T-cell (primary cell): ENCODE measurements at places on chromosomes 4 and X.

DNA sequence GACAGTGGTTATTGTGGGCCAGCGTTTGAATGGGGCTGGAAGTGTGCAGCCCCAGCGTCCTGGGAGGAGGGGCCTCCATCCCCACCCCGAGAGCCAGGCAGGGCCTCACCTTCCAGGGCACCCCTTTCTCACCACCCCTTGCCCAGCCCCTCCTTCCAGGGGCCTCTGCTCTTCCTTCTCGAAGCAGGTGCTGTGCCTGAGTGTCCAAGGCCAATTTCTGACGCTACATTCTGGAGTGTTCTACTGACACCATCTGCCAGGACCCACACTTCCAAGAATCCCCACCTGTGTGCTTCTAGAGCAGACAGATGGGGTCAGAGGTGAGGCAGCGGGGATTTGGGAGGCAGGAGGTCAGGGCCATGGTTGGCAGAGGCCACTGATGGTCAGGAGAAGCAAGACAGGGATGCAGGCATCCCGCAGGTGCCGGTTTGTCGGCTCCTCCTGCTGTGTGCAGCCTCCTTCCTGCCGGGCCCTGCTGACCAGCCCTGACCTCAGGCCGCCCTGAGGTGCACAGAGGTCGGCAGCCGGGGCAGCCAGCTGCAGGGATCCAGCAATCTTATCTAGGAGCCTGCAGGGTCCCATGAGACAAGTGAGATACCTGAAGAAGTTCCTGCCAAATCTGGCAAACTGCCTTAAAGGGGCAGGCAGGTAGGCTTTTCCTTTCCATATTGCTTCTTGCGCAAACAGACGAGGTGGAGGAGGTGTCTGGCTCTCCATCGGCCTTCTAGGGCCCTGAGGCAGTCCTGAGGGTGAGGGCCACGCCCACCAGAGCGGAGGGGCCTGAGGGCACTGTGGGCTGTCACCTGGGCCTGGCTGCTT is 18.8 kb downstream of the MSANTD1 start:
- no peak for DNase-seq

- DNase-seq: peak; percentile 36
Measured at GRCh38 chrX:135985157-135985972, at the start of gene SLC9A6. SLC9A6 (plus strand) TSS chrX:135985435; CDS start chrX:135985659, 224 bp downstream.

DNA sequence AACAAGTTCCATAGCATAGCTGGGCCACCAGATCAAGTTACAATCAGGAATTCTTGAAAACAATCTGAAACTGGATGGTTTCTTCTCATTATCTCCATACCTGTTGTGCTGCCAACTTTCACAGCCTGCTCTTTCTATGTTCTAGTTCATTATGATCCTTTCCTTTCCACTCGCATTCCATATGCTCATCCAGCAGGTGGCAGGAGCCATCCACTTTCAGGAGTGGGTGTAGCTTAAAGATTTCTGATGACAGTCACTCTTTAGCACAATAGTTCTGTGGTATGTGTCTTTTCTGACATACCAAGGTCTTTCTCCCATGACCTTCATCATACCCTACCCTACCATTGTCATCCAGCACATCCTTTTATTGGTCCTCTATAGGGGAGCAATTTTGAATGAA is 46.4 kb downstream of the PAGE2 start:
- DNase-seq: peak; percentile 16

DNA sequence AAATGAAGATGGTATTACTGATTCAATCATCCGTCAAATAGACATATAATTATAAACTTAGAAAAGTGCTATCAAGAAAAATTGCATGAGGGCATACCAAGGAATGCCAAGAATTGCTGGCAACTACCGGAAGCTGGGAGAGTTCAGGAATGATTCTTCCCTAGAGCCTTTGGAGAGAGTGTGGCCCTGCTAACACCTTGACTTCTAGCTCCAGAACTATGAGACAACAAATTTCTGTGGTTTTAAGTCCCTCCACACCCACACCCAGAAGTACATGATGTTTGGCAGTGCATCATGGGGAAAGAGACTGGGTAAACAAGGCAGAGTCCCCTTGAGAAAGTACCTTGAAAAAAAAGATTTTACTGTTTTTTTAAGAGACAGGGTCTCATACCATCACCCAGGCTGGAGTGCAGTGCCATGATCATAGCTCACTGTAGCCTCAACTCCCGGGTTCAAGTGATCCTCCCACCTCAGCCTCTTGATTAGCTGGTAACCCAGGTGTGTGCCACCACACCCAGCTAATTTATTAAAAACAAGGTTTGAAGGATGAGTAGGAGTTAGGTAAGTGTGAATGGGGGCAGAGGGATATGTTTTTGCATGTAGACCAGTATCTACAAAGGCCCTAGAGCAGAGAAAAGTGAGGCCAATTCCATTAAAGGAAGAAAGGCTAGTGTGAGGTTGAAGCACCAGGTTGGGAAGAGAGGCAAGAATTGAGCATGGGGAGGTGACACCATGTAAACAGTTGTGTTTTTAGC is 53.1 kb downstream of the GSX2 start:
- no peak for DNase-seq

GRCh38 chr4:176357359-176358082 is 37.8 kb downstream of the SPCS3 start:
- no peak for DNase-seq

DNA sequence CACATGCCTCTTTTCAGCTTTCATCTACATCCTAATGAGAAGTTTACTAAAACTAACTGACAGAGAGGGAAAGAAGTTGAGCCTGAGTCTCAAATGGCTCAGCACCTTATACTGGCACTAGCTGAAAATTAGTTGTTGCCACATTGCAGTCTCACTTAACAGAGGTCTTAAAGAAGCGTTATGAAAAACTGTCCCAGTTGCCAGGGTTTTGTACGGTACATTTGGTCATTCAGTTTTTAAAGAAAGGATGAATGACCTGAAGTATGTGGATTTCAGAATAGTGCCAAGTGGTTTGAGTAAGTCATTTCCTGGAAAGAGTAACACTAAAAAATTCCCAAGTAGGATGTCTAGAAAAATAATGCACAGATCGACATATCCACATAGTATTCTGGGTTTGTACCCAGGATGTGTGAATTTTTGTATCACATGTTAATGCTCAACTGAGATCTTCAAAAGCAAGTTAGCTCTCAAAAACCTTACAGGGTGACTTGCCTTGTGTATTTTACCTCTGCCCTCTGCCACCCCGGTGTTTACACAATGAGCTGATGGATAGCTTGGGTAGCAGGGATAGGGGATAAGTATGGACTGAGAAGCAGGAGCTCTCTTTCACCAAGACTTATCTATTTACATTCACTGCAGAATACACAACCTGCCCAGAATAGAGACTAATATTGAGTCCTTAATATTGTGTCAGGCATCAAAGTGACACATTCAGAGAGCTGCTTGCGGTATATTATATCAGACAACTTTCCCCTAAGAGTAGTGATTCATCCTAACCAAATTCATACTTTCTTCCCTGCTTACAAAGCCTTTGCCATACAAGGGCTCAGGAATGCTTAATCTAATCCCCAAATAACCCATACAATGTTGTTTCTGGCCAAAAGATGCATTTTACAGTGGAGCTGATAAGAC is 1075.7 kb upstream of the PABPC4L start:
- DNase-seq: no peak

DNA sequence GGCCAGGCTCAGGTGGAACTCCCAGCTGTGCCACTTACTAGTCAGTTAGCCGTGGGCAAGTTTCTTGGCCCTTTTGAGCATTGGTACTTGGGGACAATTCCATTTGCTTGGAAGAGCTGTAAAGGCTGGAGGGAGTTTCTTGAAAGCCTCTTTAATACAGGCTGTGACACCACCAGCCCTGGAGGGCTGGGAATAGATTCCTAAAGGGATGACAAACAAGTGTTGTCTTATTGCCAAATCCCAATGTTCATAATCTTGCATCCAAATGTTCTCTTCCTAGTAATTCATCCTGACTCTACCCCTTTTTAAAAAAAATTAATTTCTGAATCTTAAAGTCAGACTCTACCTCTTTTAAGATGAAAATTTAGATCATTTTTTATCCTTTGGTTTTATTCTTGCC is 14.6 kb upstream of the MED28 start:
- no peak for DNase-seq

DNA sequence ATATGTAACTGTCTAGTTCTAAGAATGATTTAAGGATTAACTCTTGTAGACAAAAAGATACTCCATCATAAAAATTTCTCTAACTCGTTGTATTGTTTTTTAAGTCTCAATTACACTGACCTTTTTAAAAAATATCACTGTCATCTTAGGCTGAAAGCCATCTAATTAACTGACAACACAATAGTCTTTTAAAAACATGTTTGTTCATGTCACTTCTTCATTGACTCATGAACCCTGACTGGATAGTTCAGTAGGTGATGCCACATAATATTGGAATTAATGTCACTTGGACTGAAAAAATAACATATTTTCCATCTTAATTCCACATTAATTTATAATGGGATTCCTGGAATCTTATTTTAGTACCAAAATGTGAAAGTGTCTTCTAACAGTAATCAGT is 179.3 kb downstream of the ADGRL3 start:
- DNase-seq: no peak

DNA sequence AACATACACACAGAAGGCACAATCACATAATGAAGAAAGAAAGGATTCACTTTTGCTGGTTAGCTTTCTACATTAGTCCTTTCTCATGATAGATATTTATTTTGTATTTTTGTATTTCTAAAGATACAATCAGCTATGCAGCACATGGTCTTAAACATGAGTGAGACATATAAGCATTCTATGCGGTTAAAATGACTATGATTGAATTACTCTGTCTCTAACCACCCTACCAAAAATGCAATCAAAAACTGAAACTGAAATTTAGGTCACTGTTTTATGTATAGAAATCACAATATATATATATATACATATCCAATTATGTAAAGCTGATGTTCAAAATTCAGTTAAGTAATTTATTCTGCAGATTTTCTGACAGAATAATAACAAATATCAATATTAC is 21.9 kb downstream of the CXXC4 start:
- DNase-seq: no peak

GRCh38 chrX:104745152-104745551 is 179.2 kb downstream of the IL1RAPL2 start:
- no peak for DNase-seq

DNA sequence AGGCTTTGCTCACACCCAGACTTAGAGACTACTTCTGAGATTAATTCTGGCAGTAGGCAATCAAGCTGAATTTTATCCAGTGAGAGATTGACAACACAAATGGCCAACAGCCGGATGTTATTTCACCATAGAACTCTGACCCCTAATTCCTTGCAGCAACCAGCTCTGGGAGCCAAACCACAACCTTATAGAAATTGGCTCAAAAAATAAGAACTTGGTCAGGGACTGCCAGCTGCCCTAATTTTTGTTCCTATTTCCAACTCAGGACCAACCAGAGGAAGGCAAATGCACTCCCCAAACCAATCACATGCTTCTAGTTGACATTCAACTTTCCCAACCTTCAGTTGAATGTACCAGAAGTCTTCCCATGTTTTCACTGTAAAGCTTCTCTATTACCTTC is 269.7 kb downstream of the HS3ST1 start:
- DNase-seq: no peak
